ENCODE measurements at places on chromosomes 7 and 10. TPM values are rescaled to one million over a fixed set of nuclear protein-coding genes. Genes with fewer than 3 reads are reported as not detected.

Gene NCF1
- not detected for total RNA-seq

Gene ECHDC3
- 29.8 TPM for total RNA-seq

Gene CLDN15
- total RNA-seq = 1.5 TPM

Gene CYP2C19
- not detected for total RNA-seq

Gene CEP55
- total RNA-seq = 78.7 TPM

All from bronchus fibroblast of lung (primary cell).